ENCODE measurements at places on chromosomes 7 and 10. TPM values are rescaled to one million over a fixed set of nuclear protein-coding genes. Genes with fewer than 3 reads are reported as not detected.

The COBL gene
- total RNA-seq: 0.31 TPM

DNA sequence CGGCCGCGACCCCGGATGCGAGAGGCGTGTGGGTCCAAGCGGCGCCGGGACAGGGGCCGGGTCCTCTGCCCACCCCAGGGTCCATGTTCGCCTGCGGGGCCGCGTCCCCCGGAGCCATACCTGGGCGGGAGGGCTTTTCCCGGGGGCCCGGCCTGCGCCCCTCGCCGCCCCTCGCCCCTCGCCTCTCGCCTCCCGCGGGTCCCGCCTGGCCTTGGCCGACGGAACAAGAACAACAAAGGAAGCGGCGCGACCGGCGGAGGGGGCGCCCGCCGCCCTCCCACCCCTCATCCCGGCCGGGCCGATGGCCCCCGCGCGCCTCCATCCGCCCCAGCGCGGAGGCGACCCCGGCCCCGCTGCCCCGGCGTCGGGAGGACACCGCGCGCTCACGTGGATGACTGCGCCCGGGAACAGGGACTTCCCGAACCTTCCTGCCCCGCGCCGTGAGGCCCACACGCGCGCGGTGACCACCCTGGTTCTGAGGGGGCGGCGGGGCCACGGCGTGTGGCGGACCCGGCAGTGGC is 348.2 kb downstream of the DNAJB6 start:
- no peak for ATAC-seq

DNA sequence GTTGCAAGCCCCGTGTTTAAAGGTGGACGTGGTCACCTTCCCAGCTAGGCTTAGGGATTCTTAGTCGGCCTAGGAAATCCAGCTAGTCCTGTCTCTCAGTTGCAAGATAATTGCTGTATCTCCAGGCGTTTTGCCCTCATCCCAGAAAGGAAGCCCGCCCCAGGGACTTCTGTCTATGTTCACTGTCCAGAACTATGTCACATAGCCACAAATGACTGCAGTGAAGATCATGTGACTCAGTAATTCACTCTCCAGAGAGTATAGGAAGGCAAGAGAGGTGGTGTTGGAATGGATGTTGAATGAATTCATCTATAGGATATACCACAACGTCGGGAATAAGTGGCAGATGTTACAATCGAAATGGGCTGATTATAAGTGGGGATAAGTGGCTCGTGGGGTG is 349 bp upstream of the ERVW-1 start:
- ATAC-seq: no peak

DNA sequence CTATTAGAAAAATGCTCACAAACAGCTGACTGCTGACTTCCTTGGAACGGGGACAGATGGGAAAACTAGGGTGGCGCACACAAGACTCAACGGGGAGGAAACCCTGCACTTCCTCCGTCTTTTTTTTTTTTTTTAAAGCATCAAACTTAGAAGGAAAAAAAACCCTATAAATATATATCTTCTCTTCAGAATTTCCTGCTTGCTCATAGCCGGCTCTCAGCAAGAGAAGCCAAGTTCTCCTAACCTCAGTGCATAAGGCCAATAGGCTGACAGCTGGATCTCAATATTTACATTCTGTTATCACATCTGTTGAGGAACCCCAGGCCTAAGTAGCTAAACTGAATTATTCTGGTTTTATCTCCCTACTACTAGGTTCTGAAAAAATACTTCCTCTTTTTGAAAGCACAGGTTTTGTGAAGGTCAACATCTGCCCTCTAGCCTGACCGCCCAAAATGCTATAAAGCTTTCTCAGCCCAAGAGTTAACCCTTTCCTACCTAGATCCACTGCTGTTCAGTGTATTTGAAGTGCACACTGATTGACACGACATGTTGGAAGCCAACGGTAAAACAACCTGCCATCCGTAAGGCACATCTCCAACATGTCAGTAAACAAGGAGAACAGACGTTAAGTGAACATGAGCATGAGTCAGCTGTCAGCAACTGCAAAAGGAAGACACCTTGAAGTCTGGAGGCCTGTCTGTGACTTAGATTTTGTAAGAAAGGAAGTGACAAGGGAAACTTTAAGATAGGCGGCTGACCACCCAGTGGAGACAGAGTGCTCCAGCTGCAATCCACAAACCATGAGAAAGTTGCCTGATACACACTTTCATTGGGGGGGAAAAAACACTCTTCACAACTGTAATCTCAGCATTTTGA is 83.8 kb downstream of the EBLN1 start:
- ATAC-seq: no peak

- ATAC-seq: no peak
Measured at GRCh38 chr7:108875139-108875538, 305.5 kb downstream of the DNAJB9 start.

- peak; percentile 76 for ATAC-seq
Measured at GRCh38 chr7:140230516-140230860, 53.7 kb upstream of the KDM7A start.

DNA sequence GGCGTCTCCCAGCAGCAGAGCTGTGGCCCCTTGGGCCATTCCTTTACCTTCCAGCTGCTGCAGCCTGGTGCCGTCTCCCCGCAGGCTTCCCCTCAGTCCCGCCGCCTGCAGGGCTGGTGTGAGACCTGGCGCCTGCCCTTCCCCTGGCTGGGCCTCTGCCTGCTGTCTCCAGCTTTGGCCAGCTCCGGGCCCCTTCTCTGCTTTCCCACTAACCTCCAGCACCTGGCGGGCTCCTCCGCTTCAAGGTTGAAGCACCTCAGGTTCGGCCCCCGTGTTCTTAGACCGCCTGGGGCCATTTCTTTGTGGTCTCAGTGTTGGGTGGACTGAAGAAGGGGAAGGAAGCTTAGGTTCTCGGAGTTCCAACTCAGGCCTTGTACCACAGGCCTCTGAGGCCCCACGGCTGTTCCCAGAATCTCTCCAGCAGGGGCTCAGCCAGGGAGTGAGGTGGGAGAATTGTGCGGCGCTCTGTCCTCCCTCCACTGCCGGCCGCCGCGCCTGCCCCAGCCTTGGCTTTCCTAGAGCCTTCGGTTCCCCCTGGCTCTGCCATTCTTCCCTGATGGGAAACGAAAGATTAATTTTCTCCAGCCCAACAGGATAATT is 30.3 kb downstream of the GBX1 start:
- peak; percentile 39 for ATAC-seq

The TAC1 gene
- not detected for total RNA-seq

DNA sequence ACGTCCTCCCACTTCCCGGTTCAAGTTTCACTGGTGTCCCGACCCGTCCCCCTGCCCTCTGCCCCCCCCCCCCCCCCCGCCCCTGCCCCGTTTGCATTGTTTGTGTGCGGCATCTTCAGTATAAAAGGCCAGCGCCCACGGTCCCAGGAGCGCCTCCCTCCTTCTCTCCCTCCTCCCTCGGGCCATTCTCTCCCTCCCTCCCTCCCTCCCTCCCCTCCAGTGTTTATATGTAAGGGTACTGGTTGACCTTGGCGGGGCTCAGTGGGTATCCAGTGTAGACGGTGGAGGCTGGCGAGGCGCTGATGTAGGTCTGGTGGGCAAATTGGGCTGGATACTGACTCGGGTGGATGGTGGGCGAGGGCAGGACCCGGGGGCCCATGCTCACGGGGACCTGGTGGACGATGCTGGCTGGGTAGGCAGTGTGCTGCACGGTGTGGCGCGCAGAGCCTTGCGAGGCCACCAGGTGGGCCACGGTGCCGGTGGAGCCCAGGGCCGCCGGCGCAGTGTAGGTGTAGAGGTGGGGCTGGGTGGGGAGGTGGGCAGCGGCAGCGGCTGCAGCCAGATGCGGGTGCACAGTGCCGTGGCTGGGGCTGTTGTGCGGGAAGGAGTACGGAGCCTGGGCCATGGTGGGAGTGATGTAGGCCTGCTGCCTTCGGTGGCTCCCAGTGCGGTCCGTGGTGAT is 49.4 kb downstream of the CLEC2L start:
- ATAC-seq: no peak

DNA sequence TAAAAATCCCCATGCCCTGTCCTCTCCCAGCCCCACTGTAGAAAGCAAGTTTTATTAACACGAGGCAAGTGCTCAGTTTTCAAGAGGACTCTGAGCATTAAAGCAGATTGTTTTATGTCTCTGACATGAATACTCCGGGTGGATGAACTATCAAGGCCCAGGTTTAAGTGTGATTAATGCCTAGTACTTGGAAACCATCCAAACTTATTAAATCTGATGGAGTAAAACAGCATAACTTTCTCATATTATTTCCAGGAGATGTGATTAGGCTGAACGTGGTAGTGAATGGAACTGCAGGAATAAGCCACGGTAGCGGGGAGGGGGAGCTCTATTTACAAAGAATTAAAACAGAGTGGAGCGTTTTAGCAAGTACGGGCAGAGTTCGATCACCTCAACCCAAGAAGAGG is 144.2 kb upstream of the RNF32 start:
- ATAC-seq: peak; percentile 53

The SUN1 gene
- 48.7 TPM for total RNA-seq

DNA sequence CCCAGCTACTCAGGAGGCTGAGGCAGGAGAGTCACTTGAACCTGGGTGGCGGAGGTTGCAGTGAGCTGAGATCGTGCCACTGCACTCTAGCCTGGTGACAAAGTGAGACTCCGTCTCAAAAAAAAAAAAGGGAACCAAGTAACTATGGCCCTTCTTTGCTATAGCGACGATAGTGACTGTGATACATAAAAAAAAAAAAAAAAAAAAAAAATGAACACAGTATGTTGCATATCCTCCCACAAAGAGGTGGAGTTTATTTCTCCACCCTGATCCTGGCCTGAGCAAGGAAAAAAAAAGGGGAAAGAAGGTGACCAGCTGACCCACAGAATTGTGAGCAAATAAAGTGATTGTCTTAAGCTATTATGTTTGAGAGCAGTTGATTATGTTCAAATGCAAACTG is 42.3 kb upstream of the STEAP1B start:
- no peak for ATAC-seq

The NPSR1 gene
- not detected for total RNA-seq

The PTPRN2 gene
- 0.42 TPM for total RNA-seq

The CCDC172 gene
- not detected for total RNA-seq

DNA sequence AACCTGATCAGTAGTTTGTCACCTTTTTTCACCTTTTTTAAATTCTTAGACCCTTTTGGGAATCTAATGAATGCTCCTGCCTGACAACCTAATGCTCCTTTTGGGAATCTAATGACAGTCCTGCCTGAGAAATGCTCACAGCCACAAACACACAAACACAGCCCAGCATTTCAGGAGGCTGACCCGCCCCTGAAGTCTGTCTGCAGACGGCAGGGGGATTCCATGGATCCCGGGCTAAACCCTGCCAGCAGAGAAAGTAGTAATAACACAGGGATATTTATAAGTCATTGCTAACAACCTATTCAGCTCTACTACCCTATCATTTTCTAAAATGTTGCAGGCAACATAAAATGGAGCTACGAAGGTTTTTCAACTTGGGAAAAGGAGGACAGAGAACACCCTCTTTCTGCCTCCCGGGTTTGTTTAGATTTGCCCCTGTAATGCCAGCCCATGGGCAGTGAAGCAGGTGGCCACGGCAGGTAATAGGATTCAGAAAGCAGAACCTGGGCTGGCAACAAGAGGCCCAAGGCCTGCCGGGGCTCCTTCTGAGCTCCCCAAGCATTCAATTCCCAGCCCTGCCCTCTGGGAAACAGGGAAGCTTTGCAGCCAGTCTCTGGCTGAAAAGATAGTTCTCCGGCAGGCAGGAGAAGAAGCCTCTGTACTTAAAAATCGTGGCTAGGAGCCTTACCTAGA is 65.2 kb downstream of the CREB3L2 start:
- ATAC-seq: no peak

DNA sequence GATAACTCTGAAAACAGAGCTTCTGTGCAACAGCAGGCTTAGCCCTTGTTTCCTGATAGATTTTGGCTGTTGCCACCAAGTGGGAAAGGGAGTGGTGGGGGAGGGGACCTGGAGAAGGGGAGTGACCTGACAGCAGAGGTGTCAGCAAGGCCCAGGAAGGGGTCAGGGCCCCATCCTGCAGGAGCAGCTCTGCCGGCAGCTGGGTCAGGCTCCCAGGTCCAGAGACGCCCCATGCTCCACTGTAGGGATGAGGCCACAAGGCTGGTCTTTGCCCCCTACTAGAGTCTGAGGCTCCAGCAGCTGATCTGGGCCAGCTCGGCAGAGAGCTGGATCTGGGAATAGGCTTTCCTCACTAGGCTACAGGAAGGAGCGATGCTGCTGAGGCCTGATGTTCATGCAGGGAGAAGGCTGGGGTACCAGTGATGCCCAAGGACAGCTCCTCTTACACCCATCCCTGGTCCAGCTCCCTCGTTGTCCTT is 44.0 kb upstream of the ZMIZ1 start:
- peak; percentile 33 for ATAC-seq

DNA sequence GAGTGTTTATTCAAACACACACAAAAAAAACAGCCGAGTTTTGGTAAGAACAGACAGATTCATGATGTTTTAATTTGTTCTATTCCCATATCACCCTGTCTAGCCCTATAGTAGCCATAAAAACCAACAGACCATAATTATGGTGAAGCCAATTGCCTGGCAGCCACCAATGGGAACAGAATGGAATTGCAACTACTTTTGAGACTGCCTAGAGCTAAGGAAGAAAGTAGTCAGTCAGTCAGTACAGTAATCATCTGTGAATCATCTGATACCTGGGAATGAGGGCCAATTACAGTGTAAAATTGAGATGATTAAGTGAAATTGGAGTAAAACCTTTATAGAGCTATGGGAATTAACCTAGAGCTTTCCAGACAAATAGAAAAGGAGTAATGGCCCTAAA is 952.7 kb upstream of the KCND2 start:
- ATAC-seq: no peak

DNA sequence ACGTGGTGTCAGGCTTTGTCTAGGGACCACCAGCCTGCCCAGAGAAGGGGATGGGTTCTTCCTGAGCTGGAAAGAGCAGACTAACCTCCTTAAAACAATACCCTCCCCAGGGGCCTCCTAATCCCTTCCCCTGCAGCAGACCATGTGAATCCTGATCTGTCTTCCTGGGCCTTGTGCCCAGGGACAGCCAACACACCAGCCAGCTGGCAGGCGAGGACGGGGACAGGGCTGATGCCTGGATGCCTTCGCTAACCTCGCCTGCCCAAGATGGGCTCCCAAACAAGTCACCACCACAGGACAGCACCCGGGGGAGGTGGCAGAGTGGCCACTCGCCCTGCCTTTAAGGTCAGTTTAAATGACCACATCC is 17.6 kb downstream of the PODXL start:
- no peak for ATAC-seq

GRCh38 chr7:122691569-122692235 is 7.2 kb downstream of the RNF133 start:
- ATAC-seq: no peak

The HOXA13 gene
- 0.05 TPM for total RNA-seq

DNA sequence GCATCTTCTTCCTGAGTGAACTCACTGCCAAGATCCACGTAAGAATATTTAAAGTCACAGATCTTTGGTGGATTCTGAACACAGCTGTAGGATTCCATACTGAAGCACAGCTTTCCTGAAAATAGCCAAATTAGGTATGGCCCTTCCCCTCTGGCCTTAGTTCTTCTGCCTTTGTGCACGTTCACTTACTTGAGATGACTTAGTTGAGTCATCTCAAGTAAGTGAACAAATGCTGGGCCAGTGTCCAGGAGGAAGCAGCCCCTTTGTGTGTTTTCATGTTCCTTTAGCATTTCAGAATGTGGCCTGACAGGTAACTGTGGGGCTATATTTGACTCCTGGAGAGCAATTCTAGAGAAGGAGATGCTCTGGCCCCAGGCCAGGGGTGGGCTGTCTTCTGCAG is 51.5 kb downstream of the CCNY start:
- no peak for ATAC-seq

GRCh38 chr10:123512901-123513775 is 153.0 kb upstream of the GPR26 start:
- ATAC-seq: no peak
